Stimulated activated CD8-positive, alpha-beta memory T cell treated with anti-CD3 and anti-CD28 coated beads, Interleukin-7, amount 100 ng/mL, for 1 hour (primary cell): ENCODE measurements at places on chromosomes 1 and 21.

DNA sequence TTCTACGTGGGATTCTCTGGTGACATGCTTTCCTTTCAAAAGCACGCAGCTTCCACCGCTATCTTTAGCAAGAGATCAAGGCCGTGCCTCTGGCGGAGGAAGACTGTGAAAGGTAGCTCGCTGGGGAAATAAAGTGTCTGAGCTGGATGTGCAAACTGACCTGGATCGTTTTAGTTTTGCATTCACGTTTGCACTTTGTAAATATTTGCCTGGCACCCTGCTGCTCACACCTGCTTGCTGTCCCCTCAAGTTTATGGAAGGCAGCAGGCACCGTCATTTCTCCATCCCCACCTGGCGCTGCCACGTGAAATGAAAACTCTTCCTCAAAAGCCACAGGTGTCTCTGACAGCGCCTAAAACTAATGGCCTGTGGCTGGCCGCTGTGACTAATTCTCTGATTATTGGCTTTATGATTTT, 44.0 kb upstream of the TARDBP start:
- no peak for DNase-seq

GRCh38 chr1:31439276-31439675, 26.3 kb downstream of the SERINC2 start:
- no peak for DNase-seq

GRCh38 chr1:94884106-94884505, 42.8 kb downstream of the CNN3 start:
- DNase-seq, result no peak

GRCh38 chr1:5501206-5501930, 490.9 kb downstream of the NPHP4 start:
- DNase-seq, result no peak

DNA sequence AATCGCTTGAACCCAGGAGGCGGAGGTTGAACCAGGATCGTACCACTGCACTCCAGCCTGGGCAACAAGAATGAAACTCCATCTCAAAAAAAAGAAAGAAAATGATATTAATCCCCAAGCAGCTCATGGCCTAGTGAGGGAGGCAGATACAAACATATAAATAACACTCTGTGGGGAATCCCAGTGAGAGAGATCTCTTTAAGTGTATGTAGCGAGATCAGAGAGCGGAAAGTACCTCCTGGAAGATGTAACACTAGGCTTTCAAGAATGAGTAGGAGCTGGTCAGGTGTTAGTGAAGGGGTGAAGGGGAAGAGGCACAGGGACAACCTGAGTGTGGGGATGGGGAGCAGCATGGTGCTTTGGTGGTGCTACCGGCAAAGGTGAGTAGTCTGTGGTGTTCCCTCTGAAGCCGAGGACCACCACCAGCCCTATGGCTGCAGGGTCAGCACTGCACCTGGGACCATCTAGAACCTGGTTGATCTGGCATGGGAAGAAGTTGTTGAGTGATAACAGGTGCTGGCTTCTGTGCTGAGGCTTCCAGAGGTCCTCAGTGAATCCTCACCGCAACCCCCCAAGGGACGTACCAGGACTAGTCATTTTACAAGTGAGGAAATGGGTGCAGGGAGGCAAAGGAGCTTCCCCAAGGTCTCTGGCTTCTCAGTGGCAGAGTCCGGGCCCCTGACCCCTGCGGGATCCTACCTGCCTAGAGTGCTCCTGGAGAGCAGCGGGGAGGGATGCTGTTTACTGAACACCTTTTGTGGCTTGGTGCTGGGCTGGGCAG, 367.6 kb upstream of the VAMP3 start:
- no peak for DNase-seq

DNA sequence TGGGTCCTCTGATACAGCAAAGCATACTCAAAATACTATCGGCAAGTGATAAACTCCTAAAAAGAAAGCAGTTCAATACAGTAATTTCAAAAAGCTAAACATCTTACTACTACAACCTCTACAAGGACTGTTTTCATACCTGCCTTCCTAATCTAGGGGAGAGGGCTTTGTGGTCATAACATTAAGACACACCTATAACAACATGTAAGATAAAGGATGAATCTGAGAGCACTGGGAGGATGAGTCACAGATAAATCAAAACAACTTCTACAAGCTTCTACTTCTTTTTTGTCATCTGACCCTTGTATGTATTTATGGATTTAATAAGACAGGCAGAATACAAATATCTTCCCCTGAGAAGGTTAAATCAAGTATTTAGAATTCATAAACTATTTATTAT, 40.0 kb downstream of the LTN1 start:
- DNase-seq, result no peak

DNA sequence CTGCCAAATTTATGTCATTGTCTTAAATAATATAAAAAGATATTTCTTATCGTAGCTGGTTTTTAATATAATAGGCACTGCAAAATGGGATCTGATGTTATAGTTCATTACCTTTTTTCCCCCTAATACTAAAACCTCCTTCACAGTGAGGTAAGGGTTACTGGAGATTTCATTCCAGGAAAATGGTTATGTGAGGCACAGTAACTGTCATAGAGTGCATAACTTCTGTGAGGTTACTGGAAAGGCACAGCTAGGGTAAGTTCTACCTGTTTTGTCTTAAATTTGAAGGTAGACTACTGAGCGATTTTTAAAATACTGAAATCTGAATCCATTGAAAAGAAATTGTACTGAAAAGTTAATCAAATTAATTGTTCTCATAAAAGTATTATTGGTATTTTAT, 13.0 kb downstream of the ADGRL2 start:
- DNase-seq, result no peak

DNA sequence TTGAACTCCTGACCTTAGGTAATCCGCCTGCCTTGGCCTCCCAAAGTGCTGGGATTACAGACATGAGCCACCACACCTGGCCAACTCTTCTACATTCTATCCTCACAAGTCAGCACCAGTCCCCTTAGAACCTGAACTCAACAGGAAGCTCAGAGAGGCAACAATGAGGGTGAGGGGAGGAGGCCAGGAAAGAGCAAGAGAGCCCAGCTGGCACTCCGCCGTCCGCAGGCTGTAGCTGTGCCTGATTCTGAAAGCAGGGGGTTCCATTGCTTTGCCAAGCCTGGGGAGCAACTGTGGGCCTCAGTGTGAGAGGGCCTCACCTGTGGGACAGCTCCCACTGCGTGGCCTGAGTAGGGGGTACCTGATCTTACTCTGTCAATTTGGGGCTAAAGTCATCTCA, 18.7 kb downstream of the STK40 start:
- no peak for DNase-seq

DNA sequence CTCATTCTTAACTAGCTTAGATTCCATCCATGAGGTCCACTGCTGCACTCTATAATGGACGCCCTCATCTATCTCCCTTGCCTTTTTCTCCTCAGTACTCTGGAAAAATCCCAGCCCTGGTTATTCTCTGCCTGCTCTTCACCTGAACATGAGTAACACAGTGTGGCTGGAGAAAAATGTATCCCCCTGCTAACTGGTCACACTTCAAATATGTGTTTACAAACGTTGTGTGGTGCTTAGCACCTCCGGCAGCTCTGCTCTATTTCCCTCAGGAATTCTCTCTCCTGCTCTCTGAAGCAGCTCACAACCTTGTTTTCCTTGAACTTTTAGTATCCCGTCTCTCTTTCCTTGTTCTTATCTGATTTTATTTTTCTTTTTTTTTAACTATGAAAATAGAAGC, 4.1 kb downstream of the SCCPDH start:
- no peak for DNase-seq

- DNase-seq, result no peak
These were observed 17.3 kb downstream of the PI4KB start for GRCh38 chr1:151309811-151310323.

GRCh38 chr1:115165776-115166175, 76.5 kb upstream of the TSPAN2 start:
- DNase-seq, result no peak

DNA sequence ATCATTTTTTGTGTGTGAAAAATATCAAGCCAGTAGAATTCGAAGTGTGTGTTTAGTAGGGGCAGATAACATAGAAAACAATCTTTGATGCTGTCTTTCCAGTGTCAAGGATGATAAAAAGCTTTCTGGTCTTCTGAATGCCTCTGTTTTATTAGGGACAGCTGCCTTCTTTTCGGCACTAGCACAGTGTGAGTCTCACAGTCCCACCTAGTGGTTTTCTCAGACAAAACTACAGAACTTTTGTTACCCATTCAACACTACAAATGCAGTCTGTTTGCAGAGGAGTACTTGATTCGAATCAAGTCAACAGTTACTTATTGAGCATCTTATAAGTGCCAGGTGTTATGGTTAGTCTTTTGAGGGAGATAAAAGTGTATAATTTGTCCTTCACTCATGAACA, 30.6 kb upstream of the MCOLN3 start:
- DNase-seq, result no peak

DNA sequence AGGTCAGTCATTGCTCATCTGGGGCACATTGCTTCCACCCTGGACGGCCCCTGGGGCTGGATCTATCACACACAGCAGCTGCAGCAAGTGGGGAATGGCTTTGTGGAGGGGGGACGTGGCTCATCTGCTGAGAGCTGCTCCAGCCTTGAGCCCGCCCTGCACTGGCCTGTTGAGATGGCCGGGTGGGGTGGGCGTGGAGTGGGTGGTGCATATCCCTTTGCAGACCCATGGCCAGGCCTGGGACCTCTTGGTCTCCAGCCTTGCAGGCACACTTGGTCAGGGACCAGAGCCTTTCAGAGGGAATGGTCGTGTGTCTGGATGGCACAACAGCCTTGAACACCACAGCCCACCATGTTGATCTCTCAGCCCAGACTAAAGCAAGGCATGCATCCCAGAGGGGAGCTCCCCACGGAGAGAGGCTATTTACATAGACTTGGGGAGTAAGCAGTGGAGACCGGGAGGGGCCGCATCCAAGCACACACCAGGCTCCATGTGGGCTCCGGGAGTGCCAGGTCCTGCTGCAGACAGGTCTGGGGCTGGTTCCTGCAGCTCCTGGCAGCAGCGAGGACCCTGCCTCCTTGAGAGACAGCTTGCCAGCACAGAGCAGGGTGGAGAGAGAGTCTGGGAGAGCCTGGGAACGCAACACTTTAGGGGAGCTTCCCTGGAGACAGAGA, 52.8 kb upstream of the SELENON start:
- DNase-seq, result no peak

DNA sequence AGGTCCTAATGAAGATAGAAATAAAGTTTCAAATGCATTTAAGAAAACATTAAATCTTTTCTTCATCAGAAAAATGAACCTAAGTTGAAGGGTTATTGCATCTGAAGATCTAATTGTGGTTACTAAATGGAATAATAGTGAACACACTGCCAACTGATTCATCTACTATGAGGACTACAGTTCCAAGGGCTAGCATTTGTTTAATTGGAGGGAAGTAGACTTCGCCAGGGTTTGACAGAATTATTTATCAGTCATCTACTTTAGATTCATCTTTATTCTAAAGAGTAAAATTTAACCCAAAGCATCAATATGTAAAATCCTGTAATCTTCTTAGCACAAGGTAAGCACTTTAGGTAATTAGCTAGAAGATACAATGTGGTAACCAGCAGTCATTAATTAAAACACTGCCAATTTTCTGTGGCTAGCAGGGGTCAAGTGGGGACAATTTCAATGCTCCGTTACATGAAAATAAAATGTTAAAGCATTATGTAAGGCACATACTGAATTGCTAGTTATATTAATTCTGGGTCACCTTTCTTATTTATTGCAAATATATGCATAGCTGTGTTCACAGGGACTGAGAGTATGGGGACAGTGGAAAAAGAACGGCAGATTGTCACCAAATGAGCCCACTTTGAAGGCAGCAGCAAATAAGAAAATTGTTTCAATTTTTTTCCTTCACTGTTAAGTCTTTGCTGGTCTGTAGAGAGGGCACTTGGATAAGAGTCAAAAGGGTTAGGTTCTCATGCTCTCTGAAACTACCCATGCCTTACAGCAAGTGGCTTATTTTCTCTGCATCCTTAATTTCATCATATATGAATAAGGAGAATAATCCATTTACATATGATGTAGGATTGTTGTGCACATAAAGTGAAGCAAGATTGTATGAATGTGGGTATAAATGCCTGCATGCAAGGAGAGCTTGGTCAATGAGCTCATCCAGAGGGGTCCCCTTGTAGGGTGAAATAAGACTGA, 416.0 kb downstream of the PCP4 start:
- DNase-seq, result no peak

GRCh38 chr1:31715087-31715872, 11.5 kb upstream of the COL16A1 start:
- DNase-seq, result no peak

GRCh38 chr1:228088586-228089498, 6.3 kb downstream of the ARF1 start:
- DNase-seq, result no peak

- DNase-seq, result no peak
These were observed 276.8 kb upstream of the TMEM51 start for GRCh38 chr1:14876747-14877146.

- DNase-seq, result no peak
These were observed 563.9 kb upstream of the NR5A2 start for GRCh38 chr1:199463521-199464127.

- DNase-seq, result no peak
These were observed 66.6 kb downstream of the BCAR3 start for GRCh38 chr1:93614986-93615581.

GRCh38 chr1:107404756-107405155, 263.9 kb downstream of the NTNG1 start:
- no peak for DNase-seq

GRCh38 chr21:17667256-17667655, 54.6 kb upstream of the BTG3 start:
- no peak for DNase-seq

GRCh38 chr21:46457801-46458314, 833 bp upstream of the DIP2A start:
- DNase-seq, result no peak

GRCh38 chr1:154584267-154584994, 16.9 kb downstream of the CHRNB2 start:
- no peak for DNase-seq

DNA sequence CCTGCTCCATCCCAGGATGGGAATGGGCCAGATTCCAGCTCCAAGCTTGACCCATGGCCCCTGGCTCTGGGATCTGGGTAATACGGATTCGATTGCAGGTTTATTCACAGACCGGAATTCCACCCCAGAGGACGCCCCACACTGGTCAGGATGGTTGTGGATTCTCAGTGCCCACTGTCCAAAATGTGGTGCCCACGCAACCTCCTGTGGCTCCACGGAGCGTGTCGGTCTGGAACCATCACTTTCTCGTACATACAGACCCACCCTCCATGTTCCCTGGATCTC, 31.6 kb downstream of the KRTAP10-1 start:
- no peak for DNase-seq

DNA sequence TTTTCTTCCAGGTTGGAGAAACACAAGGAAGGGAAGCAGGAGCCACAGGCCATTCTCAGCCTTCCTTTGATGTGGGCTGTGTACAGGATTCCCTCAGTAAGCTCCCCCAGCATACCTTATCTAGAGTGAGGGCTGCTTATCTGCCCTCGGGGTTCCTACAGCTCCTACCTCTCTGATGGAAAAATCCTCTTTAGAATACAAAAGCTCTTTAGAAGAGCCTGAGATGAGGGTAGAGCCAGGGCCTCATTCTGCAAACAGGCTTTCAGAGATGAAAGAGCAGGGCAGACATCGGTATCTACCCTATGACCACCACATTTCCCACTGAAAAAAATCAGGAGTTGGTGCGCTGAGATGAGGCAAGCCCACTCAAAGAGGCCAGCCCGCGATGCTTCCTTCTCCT, 85.1 kb downstream of the PLPP3 start:
- DNase-seq, result no peak

- DNase-seq, result no peak
These were observed 71.1 kb upstream of the C8B start for GRCh38 chr1:57036641-57037579.
